ENCODE measurements at places on chromosomes 11 and 22.

GRCh38 chr22:25006354-25006753 is 53.8 kb downstream of the KIAA1671 start:
- no peak for DNase-seq

GRCh38 chr11:65685981-65686380 is 23.3 kb upstream of the RELA start:
- no peak for DNase-seq

DNA sequence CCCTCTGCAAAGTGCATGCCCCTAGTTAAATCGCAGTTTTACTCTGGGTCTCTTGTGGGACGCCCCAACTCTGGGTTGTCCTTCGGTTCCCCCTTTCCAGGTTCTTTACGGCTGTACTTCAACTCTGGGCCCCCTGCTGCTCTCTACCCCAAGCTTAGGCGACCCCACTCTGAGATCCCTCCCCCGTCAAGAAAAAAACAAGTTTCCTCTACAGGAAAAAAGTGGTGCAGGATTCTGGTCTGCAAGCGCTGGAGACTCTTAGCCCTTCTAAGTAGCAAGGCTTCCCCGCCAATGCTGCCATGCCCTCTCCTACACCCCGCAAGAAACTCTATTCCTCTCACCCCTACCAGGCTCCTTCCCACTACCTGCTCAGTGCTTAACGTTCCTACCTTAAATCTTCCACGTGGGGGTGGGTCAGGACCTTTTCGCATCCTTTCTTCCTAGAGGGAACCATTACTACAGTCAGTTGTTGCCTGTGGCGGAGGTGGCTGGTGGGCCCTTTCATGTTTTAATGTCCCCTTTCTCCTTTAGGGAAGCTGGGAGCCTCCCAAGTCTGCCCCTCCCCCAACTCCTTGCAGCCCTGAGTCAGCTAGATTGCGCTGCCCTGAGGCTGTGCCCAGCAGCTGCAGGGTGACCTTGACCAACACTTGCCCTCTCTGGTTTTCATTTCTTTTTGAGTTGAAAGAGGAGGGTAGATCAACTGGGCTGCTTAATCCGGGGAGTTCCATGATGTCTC is 1.4 kb downstream of the NEFH start:
- no peak for DNase-seq

GRCh38 chr11:40030867-40031266 is 1428.6 kb downstream of the LRRC4C start:
- DNase-seq: no peak

GRCh38 chr11:78350091-78350645 is 67.5 kb downstream of the GAB2 start:
- peak; percentile 89 for DNase-seq

DNA sequence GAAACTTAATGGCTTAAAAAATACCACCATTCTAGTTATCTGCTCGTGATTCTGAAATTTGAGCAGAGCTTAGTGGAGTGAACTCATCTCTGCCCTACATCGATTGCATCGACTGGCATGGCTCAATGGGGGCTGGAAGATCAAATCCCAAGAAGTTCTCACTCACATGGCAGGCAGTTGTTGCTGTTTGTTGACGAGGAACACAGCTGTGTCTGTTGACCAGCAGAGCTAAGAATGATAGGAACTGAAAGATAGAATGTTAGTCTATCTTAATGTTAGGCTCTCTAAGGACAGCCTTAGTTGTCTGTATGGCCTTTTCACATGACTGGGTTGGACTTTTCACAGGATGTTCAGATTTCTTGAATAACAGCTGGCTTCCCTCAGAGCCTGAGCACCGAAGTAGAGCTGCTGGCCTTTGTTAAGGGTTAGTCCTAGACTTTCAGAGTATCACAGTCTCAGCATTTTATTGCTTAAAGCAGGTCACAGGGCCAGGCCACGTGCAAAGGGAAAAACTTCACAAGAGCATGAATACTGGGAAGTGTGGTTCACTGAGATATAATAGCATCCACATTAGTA is 31.6 kb upstream of the IZUMO1R start:
- DNase-seq: no peak

DNA sequence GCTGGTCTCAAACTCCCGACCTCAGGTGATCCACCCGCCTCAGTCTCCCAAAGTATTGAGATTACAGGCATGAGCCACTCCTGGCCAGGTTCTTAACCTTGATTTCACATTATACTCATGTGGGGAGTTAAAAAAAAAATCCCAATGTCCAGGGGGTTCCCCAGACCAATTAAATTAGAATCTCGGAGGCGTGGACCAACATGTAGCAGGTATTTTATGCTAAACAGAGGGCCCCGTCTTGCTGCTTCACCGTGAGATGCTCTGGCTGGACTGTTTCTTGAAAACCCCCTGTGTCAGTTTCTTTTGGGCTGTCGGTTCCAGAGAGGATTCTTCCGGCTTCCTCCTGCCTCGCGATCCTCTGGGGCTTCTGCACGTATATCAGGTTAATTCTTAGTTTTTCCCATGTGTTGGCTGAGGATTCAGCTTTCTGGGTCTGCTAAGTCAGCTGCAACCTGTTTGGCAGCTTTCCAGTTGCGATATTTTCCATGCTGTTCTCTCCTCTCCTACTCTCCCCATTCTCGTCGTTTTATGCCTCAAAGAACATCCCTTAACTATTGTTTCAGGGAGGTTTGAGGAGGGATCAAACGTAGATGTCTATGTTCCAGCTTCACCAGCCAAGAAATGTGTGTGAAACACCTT is 50.6 kb upstream of the ACCSL start:
- DNase-seq: peak; percentile 79

GRCh38 chr11:109251230-109251629 is 170.8 kb upstream of the C11orf87 start:
- no peak for DNase-seq

GRCh38 chr11:1459764-1460395 is 26.7 kb downstream of the MOB2 start:
- no peak for DNase-seq

DNA sequence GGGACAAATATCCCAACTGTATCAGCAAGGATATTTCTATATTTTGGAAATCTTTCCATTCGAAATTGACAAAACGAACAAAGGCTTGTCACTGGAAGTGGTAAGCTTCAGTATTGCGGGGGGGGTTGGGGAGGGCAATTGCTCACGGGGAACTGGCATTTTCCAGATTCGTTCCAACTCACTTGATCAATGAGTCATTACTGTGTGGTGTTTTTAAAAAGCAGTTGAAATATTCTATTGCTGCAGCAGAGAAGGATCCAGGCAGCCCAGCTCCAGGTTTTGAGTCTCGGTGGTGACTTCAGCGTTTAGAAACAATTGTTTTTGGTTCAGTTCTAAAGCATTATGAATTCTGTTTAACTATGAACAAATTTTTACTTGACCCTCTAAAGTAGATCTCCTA is 33.8 kb upstream of the FBLN1 start:
- no peak for DNase-seq

DNA sequence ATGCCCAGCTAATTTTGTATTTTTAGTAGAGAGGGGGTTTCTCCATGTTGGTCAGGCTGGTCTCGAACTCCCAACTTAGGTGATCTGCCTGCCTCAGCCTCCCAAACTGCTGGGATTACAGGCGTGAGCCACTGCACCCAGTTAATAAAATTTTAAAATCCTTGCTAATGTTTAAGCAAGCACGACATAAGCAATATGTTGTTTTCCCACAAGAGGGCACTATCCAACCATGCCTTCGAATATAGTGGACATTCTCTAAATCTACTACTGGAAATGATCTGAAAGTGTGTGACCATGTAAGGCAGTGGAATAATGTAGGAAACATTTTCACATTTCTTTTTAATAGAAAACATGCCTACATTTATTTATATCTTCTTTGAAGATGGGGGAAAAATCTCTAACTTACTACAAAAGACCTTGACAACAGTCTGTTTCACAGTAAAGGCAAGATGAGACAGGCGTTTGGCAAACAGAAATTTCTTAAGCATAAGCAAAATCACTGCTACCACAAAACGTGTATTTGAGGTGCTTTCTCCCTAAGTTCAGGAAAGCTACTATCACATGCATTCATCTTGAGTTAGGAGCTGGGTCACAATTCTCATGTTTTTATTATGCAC is 38.2 kb downstream of the PITPNB start:
- DNase-seq: peak; percentile 90
